HFFc6 (cell line): ENCODE measurements at places on chromosomes 7 and 10.

- DNase-seq, result peak; percentile 67
Measured at GRCh38 chr10:116748041-116748440, 5.7 kb upstream of the HSPA12A start.

DNA sequence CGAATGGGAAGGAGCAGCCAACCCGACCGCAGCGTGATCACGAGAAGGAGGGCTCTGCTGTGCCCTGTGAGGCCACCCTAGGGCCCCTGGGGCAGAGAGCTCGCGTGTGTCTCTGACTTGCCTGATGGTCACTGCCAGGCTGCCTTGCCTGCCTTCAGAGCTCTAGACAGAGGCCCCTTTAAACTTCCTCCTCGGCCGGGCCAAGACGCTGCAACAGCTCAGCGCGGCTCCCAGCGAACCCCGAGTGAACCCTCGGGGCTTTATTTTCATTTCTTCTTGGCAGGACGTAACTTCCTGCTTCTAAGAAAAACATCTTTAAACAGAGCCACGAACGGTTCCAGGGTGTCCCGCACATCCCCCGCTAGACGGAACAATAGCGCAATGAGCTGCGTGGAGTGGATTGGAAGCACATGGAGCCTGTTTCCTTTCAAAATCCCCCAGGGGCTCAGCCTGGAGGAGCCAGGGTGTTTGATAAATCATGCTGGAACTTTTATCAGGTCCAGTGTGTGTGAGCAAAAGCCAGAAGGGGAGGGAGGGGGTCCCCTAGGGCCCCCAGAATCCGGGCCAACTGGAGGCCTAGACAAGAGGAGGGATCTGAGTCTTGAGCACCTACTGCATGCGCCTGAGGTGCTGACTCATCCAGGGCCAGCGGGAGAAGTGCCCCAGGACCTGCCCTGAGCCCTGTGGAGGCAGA, 134.1 kb upstream of the GDF10 start:
- DNase-seq, result peak; percentile 83

GRCh38 chr7:18347170-18347569, 148.4 kb upstream of the HDAC9 start:
- no peak for DNase-seq

GRCh38 chr7:121339082-121339481, 10.3 kb downstream of the WNT16 start:
- DNase-seq, result no peak

- no peak for DNase-seq
Measured at GRCh38 chr7:141455723-141456122, 95.5 kb upstream of the AGK start.

GRCh38 chr7:66189695-66190503, 15.2 kb upstream of the TPST1 start:
- no peak for DNase-seq

- DNase-seq, result no peak
Measured at GRCh38 chr7:37665352-37666022, 18.1 kb upstream of the GPR141 start.

- no peak for DNase-seq
Measured at GRCh38 chr10:7070950-7071349, 339.9 kb downstream of the SFMBT2 start.

- no peak for DNase-seq
Measured at GRCh38 chr7:157664871-157665633, 328.2 kb downstream of the DNAJB6 start.

GRCh38 chr7:102096706-102097427, 189.8 kb upstream of the SH2B2 start:
- no peak for DNase-seq

- DNase-seq, result no peak
Measured at GRCh38 chr7:86949052-86949778, 110.2 kb downstream of the ELAPOR2 start.

DNA sequence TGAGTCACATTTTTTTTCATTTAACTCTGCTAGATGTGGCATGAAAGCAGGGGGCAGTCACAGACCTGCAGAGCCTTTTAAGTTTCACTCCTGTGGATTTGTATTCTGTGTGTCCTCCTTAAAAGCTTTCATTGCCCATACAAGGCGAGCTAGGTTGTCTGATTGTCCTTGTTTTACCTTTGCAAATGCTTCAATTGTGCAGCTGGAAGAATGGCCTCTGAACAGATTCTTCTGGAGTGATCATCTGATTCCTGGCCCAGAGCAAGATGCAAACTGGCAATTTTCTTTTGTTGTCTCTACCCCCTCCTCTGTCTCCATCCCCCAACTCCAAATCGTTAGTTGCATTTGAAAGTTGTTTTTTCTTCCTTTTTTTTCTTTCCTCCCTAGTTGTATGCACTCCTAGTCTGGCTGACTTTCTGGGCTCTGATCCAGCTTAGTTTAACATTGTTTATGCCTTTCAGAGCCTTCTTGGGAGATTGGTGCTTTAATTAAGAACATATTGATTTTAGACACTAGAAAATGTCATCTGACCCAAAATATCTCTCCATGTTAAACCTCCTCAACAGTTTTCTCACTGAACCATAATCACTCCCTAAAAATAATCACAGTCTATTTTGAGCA, 150.2 kb downstream of the REEP3 start:
- peak; percentile 54 for DNase-seq

DNA sequence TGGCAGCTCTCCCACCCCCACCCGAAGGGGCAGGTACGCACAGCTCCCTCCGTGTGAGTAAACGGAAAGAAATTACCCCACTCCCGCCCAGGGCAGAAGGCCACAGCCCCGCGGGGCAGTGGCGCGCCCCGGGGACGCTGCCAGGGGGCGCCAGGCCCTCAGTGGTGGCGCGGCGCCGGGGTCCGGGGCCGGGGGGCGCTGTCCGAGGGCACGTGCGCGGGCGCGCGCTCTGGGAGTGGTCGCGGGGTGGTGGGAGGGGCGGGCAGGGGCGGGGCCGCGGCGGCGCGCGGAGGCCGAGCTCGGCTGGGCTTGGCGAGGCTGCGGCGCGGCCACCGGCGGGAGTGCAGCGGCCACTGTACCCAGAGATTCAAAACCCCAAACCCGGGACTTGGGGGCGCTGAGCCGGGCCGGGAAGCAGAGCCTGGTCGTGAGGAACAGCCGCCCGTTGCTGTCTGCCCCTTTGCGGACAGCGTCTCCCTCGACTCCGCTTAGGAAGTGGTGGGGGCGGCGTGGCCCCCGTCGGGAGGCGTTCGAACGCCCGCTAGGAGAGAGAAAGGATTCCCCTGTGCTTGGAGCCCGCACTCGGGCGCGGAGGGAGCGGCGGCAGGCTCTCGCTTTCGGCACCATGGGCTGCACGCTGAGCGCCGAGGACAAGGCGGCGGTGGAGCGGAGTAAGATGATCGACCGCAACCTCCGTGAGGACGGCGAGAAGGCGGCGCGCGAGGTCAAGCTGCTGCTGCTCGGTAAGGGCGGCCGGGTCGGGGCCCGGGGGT, at the start of gene GNAI1:
GNAI1 (plus strand) TSS at position 296 of the 773 bp plus-strand sequence; CDS start at position 626, 330 bp downstream.
- DNase-seq, result peak; percentile 80

- DNase-seq, result peak; percentile 4
Measured at GRCh38 chr7:40700653-40701421, 566.0 kb downstream of the SUGCT start.

DNA sequence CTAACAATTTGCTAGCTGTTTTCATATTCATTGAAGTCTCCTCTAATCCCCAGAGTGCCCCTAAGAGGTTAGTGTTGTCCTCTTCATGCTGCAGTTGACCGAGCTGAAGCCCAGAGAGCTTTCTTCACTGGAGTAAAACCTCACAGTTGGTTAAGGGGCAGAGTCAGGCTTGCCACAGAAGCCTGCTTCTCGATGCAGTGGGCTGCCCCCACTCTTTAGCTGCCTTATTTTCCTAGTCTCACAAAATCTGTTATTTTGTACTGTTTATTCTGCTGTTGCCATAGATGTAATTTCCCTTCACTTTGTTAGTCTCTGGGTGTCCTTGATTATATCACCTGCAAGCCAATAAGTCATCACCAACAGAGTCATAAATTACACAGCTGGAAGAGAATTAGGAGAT, 56.3 kb upstream of the ZPBP start:
- DNase-seq, result no peak

GRCh38 chr10:78441694-78442093, 408.0 kb downstream of the RPS24 start:
- no peak for DNase-seq

- no peak for DNase-seq
Measured at GRCh38 chr7:98205162-98205845, 5.9 kb upstream of the BHLHA15 start.

DNA sequence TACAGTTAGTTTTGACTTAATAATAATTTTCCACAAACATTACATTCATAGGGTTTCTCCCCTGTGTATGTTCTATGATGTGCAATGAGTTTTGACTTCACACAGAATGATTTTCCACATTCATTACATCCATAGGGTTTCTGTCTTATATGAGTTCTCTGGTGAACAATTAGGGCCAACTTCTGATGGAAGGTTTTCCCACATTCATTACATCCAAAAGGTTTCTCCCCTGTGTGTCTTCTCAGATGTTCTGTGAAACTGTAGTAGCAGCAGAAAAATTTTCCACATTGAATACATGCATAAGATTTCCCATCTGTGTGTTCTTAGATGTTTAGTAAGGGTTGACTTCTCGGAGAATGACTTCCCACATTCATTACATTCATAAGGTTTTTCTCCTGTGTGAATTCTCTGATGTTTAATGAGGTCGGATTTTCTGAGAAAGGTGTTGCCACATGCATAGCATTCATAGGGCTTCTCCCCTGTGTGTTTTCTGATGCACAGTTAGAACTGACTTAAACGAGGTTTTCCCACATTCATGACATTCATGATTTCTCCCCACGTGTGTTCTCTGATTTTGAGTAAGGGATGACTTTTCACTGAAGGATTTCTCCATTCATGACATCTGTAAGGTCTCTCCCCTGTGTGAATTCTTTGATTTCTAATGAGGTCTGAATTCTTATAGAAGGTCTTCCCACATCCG, 118.5 kb downstream of the ZNF33B start:
- DNase-seq, result no peak

DNA sequence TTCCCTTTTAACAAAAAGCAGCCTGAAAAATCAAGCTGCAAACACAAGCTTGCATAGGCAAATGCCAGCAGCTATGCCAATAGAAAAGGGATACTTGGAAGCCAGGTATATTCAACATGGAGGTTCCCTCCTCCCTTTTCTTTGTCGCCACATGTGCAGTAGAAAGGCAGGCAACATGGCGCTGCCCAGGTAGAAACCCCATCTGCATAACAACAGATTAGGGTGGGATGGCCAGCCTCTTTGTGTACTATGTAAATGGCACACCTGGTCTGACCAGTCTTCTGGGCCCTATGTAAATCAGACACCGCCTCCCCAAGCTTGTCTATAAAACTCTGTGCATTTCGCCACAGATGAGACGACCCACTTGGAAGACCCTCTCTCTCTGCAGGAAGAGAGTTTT, 58.1 kb downstream of the CCDC3 start:
- DNase-seq, result no peak

GRCh38 chr7:7351156-7351555, 168.8 kb downstream of the C1GALT1 start:
- DNase-seq, result no peak

GRCh38 chr7:143040209-143040715, 11.9 kb upstream of the OR6V1 start:
- DNase-seq, result no peak

DNA sequence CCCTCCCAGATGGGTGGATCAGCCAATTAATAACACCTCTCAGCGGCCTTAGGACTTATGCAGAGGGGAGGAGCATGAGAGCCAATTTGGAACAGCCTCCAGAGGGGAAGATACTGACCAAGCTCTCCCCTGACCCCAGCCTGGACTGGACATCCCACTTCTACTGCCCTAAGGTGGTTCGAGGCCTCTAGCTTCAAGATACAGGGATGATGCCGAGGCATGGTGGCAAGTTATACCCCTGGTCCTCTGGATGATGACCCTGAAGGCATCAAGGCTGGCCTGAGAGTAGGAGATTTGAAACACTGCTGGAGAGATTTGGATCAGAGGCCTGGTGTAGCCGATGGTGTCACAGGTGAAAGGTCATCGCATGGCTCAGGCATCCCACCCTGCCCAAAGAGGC, 3.2 kb downstream of the CDH23 start:
- no peak for DNase-seq

DNA sequence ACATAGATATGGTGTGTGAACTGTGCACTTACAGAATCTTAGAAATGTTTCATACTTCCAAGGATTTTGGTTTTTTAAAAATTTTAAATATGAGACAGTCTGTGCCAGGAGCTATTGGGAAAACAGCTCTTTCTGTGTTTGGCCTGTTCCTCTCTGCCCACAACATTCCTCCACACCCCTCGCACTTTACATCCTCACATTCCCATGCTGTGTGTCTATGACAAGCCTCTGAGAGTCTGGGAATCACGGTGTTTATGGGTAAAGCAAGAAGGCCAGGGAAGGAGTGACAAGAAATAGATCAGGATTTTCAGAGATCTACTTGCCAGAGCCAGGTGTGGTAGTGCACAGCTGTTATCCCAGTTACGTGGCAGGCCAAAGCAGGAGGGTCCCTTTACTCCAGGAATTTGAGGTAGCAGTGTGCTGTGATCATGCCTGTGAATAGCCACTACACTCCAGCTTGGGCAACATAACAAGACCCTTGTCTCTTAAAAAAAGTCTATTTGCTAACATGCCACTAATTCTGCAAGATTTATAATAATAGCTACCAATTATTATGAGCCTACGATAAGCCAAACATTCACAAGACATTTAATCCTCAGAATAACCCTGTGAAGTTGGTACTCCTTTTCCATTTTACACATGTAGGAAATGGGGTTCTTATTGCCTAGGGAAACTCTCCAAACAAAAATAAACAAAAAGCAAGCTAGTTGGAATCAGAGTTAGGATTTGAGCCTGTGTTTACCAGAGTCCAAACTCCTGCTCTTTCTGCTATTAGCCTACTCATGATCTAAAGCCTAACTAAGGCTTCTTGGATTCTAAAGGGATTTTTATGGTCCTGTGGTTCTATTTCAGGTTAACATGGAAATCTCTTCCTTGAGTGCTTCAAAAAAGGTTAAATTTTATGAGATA, 168.3 kb upstream of the SP8 start:
- DNase-seq, result no peak

DNA sequence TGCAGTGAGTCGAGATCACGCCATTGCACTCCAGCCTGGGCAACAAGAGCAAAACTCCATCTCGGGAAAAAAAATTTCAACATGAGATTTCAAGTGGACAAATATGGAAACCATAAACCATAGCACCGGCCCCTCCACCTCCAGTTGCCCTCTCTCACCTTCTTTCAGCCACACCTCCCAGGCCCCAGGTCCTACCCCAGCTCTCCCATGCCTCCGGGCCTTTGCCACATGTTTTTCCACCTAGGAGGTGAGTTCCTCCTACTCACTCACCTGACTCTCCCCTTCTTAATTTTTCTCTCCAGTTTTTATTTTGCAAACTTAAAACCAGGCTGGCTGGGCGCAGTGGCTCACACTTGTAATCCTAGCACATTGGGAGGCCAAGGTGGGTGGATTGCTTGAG, 13.7 kb upstream of the CLDN4 start:
- DNase-seq, result no peak

GRCh38 chr10:104043854-104044253, 41.8 kb downstream of the COL17A1 start:
- DNase-seq, result no peak

- DNase-seq, result no peak
Measured at GRCh38 chr7:37921876-37922275, 1.4 kb downstream of the EPDR1 start.

- no peak for DNase-seq
Measured at GRCh38 chr10:108899670-108900069, 1023.6 kb downstream of the XPNPEP1 start.

- DNase-seq, result no peak
Measured at GRCh38 chr10:32957341-32958084, 517 bp downstream of the ITGB1 start.

GRCh38 chr10:82038587-82038986, 163.6 kb downstream of the NRG3 start:
- DNase-seq, result no peak
